Endothelial cell of umbilical vein (primary cell): ENCODE measurements at places on chromosomes 7 and 10. TPM values are rescaled to one million over a fixed set of nuclear protein-coding genes. Genes with fewer than 3 reads are reported as not detected.

- no peaks in the 10 kb centered on the region for H3K36me3 ChIP-seq
- peak overlapping the region; percentile 69 for H3K27ac ChIP-seq
- H3K4me3 ChIP-seq = no peak overlapping the region
Observed at GRCh38 chr7:46764100-46764936, 817.6 kb downstream of the TNS3 start.

DNA sequence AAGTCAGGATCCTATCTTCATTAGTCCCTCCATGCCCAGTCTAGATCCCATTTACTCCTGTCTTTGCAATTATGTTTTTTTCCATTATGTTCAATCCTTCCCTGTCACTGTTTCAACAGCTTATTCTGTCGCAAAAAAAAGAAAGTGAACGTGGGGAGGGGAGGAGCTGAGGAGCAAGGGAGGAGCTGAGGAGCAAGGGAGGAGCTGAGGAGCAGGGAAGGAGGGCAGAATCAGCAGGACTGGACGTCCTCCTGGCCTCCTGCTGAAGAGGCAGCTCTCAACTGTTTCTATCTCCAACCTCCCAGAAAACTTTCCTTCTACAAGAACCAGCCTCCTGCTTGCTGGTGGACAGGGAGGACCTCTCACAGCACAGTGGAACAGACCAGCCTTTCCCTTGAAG is 26.0 kb downstream of the LARP4B start:
- H3K4me3 ChIP-seq = no peak overlapping the region
- peaks cover 7% of the 10 kb centered on the region for H3K4me1 ChIP-seq
- no peak overlapping the region for H3K27ac ChIP-seq

GRCh38 chr10:97537186-97537869 is 35.3 kb upstream of the ANKRD2 start:
- peaks cover 31% of the 10 kb centered on the region for H3K4me1 ChIP-seq
- H3K27ac ChIP-seq = no peak overlapping the region
- no peaks in the 10 kb centered on the region for H3K27me3 ChIP-seq

DNA sequence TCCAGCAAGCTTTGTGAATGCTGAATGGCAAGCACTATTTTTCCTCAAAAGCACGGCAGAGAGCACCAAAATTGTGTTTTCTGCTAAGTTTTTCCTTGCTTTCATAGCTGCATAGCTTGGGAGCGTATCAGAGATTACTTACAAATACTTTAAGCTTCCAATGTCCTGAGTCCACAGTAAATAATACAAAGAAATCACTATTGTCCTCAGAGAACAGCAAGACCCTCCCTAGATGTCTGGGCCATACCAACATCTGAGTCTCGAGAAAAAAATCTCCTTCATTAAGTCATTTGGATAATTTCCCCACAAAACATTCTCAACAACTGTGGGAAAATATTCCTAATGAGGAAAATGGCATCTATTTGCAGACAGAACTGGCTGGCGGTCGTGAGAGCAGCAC is 41.7 kb downstream of the SGMS1 start:
- no peaks in the 10 kb centered on the region for H3K27me3 ChIP-seq
- no peak for DNase-seq
- H3K27ac ChIP-seq = no peak overlapping the region
- H3K4me3 ChIP-seq = no peak overlapping the region

DNA sequence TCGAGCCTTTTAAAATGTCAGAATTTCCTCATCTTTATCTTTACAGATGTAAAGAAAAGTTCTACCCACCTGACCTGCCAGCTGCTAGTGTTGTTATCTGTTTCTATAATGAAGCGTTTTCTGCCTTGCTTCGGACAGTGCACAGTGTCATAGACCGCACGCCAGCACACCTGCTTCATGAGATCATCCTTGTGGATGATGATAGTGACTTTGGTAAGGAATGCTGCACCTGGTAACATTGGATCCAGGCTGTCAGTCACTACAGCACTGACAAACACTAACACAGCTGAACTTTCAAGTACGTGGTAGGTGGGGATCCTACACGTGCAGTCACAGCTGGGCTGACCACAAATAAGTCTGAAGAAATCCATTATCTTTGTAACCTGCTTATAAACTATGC is 77.6 kb downstream of the GALNT11 start:
- H3K4me1 ChIP-seq = no peaks in the 10 kb centered on the region
- no peak overlapping the region for H3K27ac ChIP-seq
- peaks cover 5% of the 10 kb centered on the region for H3K36me3 ChIP-seq
- DNase-seq = no peak
- no peak overlapping the region for H3K4me3 ChIP-seq

Gene IQUB
- not detected in 2 replicates for total RNA-seq
